Suprapubic skin (tissue), 4 donors: ENCODE measurements at places on chromosomes 7 and 10. TPM values are rescaled to one million over a fixed set of nuclear protein-coding genes. Genes with fewer than 3 reads are reported as not detected.

Gene GPR85
- 0.17 TPM for total RNA-seq

Gene HGF
- total RNA-seq = 0.95 TPM

Gene BAIAP2L1
- total RNA-seq = 24.3 TPM

Gene MACROH2A2
- 9.9 TPM for total RNA-seq

Gene STRIP2
- 0.23 TPM for total RNA-seq

Gene USP6NL
- total RNA-seq = 26.4 TPM

Gene PAPSS2
- total RNA-seq = 2.5 TPM

Gene LRRC18
- not detected for total RNA-seq

Gene PPP1R17
- not detected for total RNA-seq

Gene SPDYE6
- not detected for total RNA-seq

Gene PPP1R3A
- not detected for total RNA-seq

Gene MSMB
- total RNA-seq = not detected

Gene ASB15
- not detected for total RNA-seq

Gene ADAMTS14
- 0.32 TPM for total RNA-seq

Gene MRLN
- not detected for total RNA-seq

Gene EFCAB10
- not detected for total RNA-seq

Gene C7orf57
- total RNA-seq = not detected

Gene TAS2R3
- total RNA-seq = 1.1 TPM

Gene PNLIP
- total RNA-seq = not detected

Gene FMC1
- total RNA-seq = 5.2 TPM

Gene DNAJC1
- total RNA-seq = 57.0 TPM

Gene IRF5
- total RNA-seq = 15.1 TPM

Gene EPC1
- total RNA-seq = 48.6 TPM

Gene MYOZ1
- total RNA-seq = 0.73 TPM

Gene SUN3
- total RNA-seq = not detected

Gene CCDC3
- 54.2 TPM for total RNA-seq

Gene ADCYAP1R1
- 0.64 TPM for total RNA-seq

Gene BRAF
- total RNA-seq = 46.2 TPM

Gene LIPJ
- 0.44 TPM for total RNA-seq

Gene ARID5B
- total RNA-seq = 75.2 TPM

Gene SORCS1
- total RNA-seq = 5.1 TPM

Gene FERD3L
- total RNA-seq = not detected

Gene INA
- total RNA-seq = 0.60 TPM

Gene IL2RA
- not detected for total RNA-seq

Gene CRPPA
- 1.4 TPM for total RNA-seq

Gene DNA2
- total RNA-seq = 2.4 TPM

Gene CH25H
- 0.68 TPM for total RNA-seq

Gene RBP3
- not detected for total RNA-seq

Gene GFRA1
- 21.2 TPM for total RNA-seq

Gene SLC18A3
- total RNA-seq = not detected

Gene CARD11
- total RNA-seq = not detected
